ENCODE measurements at places on chromosomes 4 and X.

- no peak for DNase-seq
Measured at GRCh38 chrX:45735571-45735970, 534.9 kb upstream of the DIPK2B start.

DNA sequence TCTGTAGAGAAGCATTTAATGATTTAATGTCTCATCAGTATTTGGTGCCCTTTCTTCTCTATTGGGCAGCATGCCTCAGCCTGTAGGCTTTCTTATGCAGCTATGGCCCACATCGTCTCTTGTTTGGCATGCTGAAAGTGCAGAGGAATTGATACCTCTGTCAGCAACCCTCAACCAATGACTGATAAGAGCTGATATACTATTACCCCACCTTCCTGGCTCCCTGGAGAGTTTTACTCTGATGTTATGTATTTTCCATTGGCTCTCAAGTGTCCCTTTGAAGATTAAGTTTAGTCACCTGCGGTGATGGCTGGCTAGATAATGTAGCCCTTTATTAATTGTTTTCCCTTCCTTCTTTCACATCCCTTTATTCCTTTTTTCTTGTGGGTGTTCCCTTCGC lies 41.2 kb upstream of the PDHA2 start:
- no peak for DNase-seq

DNA sequence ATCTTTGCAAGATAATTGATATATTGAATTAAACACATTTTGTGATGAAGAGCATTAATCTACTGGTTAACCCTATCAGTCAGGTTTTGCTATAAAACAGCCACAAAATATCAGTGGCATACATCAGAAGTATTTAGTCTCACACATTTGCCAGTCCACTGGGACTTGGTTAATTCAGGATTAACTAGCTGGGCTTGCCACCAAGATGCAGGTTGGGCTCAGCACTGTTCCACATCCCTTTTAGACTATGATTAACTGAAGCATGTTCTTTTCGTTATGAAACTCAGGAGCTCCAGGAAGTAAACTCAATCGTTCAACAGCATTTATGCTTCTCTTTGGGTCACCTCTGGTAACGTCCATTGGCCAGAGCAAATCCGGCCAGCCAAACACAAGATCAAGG lies 538.1 kb upstream of the HS3ST1 start:
- DNase-seq = no peak

GRCh38 chrX:49242545-49243066 lies 7.3 kb downstream of the CCDC22 start:
- DNase-seq = no peak

- no peak for DNase-seq
Measured at GRCh38 chr4:41069257-41069656, 145.1 kb downstream of the APBB2 start.

GRCh38 chrX:31258166-31258565 lies 186.3 kb upstream of the FTHL17 start:
- DNase-seq = no peak

DNA sequence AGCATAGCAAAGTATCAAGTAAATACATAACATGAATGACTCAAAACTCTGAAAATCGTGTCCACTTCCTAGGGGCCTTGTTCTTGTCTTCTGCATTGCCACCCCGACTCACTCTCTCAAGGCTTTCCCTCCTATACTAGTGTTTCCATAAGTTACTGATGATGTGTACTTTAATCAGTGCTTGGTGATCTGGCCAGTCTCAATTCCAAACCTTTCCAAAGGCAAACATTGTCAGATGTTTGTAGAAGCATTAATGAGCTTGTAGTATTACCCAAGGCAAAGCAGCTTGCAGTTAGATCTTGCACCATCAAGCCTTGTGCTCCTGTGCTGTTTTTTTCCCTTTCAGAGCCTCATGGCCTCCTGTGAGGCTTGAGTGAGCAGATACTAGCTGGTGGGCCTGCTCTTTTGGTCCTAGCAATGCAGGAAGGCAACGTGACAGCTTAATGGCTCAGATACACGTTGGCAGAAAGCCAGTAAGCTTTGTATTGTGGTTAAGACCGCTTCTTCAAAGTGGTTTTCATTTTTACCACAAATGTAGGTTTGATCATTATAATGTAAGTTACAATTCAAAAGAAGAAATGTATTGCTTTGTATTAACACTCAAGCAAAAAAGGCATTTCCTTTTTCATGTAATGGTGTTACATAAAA lies 51.8 kb downstream of the RBPJ start:
- DNase-seq = peak; percentile 74

DNA sequence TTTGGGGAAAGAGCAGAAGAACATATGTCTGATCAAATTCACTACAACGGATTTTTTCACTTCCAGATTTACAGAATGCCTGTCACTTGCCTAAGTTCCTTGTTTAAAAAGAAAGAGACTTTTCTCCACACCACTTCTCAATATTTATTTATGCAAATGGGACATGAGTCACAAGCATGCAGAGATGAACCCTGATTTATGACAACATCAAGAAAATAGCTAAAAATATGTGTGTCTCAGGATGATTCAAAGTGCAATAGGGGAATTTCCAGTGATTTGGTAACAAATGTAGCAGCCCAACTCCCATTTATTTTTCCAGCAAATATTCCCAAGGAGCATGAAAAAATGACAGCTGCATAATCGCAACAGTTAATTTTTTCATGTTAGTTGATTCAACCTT lies 180.4 kb upstream of the FAT1 start:
- no peak for DNase-seq

DNA sequence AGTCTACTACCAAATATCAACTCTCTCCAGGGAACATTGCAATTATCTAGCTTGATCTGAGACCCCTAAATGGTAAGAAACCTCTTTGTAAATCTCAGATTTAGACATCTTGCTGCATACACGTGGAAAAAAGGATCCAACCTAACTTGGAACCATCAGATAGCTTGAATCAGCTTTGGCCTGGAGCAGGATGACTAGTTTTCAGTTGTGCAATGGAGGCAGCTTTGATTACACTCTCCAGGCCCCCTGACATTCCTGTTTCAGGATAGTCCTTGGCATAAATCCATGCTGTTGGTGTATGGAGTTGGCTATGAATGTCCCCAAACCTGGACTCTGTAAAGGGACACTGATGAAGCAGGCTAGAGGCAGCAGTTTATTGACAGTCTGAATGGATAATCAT lies 1061.9 kb upstream of the TENM3 start:
- DNase-seq = no peak

GRCh38 chr4:164779811-164780216 lies 25.9 kb downstream of the SMIM31 start:
- no peak for DNase-seq

- DNase-seq = no peak
Measured at GRCh38 chr4:76595435-76595834, 160.4 kb downstream of the SHROOM3 start.

- no peak for DNase-seq
Measured at GRCh38 chrX:16014171-16014570, 109.2 kb upstream of the GRPR start.

- DNase-seq = no peak
Measured at GRCh38 chr4:4794421-4794820, 65.0 kb upstream of the MSX1 start.

GRCh38 chr4:78634011-78634664 lies 82.6 kb downstream of the ANXA3 start:
- no peak for DNase-seq

DNA sequence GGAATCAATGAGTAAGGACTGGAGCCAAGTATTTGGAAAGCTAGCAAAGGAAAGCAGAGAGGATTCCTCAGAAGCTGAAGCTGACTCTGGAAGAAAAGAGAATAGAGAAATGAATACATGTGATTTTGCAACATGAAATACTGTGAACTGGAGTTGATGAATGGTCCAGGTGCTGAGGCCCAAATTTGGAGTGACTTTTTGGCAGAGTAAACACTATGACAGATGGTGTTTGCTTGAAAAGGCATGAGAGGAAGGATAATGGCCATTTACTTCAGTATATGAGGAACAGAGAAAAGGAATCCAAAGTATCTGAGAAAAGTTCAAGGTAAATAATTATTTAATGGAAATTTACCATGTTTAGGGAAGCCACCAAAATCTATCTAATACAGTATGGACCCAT lies 236.7 kb downstream of the SLITRK2 start:
- DNase-seq = no peak

- DNase-seq = no peak
Measured at GRCh38 chrX:55841962-55842752, 124.6 kb downstream of the RRAGB start.

DNA sequence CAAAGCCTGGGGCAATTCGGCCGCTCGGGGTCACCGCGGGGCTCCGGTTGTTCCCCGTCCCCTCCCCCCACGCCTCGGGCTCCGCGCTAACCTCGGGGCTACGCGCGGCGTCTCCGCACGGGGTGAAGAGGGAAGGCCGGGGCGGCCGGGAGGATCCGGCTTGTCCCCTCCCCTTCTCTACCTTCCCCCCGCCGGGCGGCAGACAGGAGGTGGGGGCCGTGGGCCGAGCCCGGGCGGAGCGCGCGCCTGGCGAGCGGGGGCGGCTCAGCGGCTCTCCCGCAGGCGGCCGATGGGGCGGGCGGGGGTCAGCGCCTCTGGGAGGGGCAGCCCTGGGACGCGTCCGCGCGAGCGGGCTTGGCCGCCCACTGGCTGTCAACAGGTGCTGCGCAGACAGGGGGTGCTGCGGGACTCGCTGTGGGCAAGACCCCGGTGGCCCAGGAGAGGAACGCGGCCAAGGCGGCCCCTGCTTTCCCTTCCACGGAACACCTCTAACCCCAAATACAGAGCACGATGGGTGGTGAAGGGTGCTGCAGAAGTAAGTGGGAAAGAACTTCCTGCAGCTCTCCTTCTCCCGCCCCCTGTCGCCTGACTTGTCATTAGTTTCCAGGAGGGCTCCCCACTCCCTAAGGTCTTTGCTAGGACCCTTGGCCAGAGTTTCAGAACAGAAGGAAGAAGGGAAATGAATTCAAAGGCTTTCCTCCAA lies at the start of gene PDGFC:
PDGFC (minus strand) TSS at position 124 of the 703 bp plus-strand sequence. CDS start 896 bp downstream, outside the sequence.
- no peak for DNase-seq

- DNase-seq = no peak
Measured at GRCh38 chrX:10444204-10444603, 176.2 kb downstream of the MID1 start.

DNA sequence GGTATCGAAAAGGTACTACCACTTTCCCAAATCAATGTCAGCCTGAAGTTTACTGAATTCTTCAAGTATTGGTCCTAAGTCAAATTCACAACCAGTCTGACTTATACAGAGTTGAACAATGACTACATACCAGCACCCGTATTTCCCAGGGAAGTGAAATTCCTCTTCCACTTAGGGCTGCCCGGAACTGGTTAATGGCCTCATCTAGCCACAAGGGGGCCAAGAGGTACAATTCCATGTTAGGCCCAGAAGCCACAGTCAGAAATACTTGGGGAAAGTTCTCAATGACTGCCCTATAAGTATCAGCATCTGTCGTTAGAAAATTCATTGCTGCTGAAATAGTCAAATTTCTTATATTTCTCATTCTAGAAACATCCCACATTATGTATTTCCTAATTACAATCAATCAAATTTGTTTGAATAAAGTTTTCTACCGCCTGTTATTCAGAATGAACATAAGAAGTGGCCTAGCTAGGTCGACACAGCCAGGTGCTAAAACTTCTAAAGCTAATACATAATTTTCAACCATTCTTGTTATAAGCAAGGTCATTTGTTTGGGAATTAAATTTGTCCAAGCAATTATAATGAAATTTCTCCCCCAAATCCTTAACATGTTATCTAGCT lies 5.6 kb upstream of the PCDH7 start:
- DNase-seq = no peak

- DNase-seq = no peak
Measured at GRCh38 chr4:2797545-2798305, 4.8 kb downstream of the SH3BP2 start.

- no peak for DNase-seq
Measured at GRCh38 chr4:2932951-2933565, 30.1 kb downstream of the NOP14 start.

- no peak for DNase-seq
Measured at GRCh38 chr4:121714548-121714947, 17.8 kb upstream of the ANXA5 start.

DNA sequence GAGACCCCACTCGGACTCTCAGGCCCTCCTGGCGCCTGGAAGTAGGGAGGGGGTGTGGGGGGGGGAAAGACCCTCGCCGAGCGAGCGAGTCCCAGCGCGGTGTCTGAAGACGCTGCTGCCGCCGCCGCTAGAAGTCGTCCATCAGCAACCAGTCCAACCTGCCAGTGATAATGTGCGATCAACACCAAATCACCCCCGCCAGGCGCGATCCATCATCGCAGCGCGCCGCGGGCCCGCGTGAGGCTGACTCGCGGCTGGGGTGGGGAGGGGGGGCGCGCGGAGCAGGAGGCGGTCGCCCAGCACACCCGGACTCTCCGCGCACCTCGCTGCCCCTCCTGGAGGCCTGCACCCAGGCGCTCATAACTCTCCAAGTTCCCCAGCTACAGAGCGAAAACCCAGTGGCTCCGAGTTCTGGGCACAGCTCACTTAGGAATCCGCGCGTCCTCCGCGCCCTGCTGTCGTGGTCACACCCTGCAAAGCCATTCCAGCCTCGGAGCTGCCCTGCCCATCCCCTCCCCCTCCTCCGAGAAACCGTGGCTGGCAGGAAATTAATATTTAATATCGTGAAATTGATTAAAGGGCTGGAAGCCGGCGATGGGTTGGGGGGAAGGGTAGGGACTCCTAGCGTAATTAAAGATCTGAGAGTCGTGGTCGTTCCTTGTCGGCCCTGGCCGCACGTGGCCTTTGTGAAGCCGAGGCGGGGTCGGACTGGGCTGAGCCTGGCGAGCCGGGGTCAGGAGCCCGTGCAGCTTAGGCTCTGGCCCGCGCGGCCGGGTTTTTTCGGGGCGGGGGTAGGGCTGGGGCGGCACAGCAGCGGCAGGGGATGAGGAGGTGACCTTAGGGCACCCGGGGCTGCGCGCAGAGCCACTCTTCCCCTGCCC lies 58.1 kb upstream of the BCOR start:
- no peak for DNase-seq

DNA sequence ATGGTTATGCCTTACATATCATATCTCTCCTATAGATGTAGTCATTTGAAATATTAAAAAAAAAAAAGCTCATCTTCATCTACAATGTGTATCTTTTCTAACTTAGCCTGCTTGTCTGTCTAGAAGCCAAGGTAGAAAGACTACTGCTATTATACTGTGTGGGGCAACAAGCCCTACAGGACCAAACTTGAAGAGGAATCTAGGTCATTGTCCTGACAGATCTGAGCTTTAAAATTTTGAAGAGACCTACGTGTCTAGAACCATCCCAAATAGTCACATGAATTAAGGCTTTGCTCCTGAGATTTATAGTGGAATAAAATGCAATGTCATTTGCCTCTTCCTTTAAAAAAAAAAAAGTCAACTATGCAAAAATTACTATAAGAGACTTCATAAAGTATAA lies 95.8 kb downstream of the PALLD start:
- no peak for DNase-seq

GRCh38 chr4:91113130-91113706 lies 986.0 kb downstream of the CCSER1 start:
- no peak for DNase-seq

DNA sequence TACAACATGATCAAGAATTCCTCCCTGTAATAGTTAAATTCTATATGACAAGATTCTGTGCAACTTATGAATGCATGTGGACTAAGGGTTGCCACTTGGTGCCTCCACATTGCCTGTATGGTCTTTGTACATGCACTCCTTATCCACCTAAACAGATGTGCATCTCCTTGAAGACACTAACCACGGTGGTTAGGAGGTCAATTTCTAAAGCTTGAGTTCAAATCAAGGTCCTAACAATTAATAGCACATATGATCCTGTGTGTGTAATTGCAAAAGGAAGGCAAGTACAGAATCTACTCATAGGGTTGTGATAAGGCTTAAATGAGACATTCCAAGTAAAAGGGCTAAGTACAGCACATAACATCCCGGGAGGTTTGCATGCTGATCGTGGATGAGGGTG lies 1.5 kb upstream of the IL21 start:
- DNase-seq = no peak
